ENCODE measurements at places on chromosomes 16 and 17. TPM values are rescaled to one million over a fixed set of nuclear protein-coding genes. Genes with fewer than 3 reads are reported as not detected.

NPIPA5 gene
- total RNA-seq = 2.2 TPM

SOX8 gene
- under 0.01 TPM for total RNA-seq

ZP2 gene
- not detected for total RNA-seq

MYO15B gene
- total RNA-seq = 6.3 TPM

TEX14 gene
- total RNA-seq = 0.11 TPM

SLC13A5 gene
- total RNA-seq = not detected

ERCC4 gene
- 12.2 TPM for total RNA-seq

PERCC1 gene
- total RNA-seq = not detected

IKZF3 gene
- not detected for total RNA-seq

RPRML gene
- total RNA-seq = not detected

VAT1L gene
- 18.7 TPM for total RNA-seq

Measured in uterine smooth muscle cell (primary cell).